Fibroblast of skin of left biceps (primary cell): ENCODE measurements at places on chromosomes 12 and 14.

GRCh38 chr14:81147140-81147897, 73.4 kb downstream of the GTF2A1 start:
- no peak for DNase-seq

GRCh38 chr12:122895320-122895703, 612 bp downstream of the VPS37B start:
- no peak for DNase-seq

DNA sequence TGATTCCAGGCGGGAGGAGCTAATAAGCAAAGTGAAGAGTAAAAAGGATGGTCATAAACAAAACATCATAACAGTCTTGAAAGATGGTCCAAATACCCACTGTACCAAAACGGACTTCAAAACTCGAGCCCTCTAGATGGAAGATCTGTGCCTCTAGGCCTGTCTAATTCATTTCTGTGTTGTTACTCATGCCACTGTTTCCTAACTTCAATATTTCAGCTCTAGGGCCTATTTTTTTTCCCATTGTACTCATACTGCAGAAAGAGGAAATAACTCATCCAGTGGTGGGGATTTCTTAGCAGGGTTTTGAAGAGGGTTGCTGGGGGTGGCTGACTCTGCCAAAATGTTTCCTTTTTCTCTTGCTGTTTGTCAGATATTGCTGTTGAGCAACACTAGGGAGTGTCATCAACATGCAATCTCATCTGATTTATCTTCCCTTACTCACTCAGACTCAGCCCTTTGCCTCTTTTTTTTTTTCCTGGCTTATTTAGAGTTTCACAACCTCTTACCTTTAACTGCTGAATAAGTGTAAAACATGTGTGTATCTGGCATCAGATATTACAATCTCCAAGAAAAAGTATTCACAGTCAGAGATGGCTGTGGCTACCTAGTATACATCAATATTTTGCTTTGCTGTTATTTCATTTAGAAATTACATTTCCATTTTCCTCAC, 189.6 kb downstream of the DUSP6 start:
- peak; percentile 99 for DNase-seq

- DNase-seq, result peak; percentile 80
These were observed 26.4 kb upstream of the STAB2 start for GRCh38 chr12:103560604-103561101.

GRCh38 chr14:55767286-55767685, 187.3 kb downstream of the KTN1 start:
- no peak for DNase-seq

GRCh38 chr12:80979816-80980215, 42.1 kb upstream of the LIN7A start:
- no peak for DNase-seq

DNA sequence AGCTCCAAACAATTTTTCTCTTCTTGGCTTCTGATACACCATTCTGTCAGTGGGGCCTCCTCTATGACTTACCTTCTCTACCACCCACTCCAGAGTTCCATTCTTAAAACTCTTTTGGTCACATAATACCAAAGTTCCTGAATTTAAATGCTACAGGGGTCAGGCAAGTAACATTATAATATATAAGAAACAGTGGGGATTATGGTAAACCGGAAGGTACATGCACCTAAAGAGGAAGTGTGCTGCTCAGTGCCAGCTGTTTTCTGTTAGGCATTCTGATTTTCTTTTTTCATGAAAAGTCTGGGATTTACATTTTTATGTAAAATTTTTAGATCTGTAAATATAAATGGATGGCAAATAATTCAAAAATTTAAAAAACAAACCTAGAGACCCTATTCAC, 39.9 kb downstream of the SOS2 start:
- DNase-seq, result no peak

DNA sequence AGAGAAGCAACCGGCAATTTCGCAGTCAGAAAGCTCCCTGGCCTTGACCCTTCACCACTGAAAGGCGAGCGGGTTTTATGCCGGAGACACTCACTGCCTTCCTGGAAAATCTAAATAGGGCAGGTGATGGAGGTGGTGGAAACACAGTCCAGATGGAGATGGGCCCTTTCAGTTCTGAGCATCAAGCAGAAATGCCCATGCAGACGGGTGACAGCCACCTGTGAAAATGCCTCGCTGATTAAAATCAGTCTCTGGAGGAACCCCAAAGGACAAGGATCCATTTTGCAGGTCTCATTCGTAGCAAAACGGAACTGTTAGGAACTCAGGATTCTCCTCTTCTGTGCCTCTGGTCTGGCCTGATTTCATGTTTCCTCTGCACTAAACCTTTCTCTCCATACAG, 74.2 kb downstream of the FZD10 start:
- DNase-seq, result no peak

DNA sequence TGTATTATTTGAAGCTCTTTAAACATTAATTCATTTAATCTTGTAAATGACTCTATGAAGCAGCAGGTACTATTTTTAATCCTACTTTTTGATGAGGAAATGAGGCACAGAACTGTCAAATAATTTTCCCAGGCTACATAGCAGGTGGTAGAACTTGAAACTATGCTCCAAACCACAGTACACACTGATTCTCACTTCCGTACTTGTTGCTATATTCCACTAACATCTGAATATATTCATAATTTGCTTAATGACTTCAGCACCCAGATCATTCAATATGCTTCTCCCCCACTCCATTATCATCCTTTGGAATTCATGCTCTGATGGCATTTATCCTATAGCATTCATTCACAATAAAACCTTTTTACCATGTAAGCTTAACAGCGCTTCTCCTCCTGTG, 4.9 kb downstream of the ERGIC2 start:
- no peak for DNase-seq

DNA sequence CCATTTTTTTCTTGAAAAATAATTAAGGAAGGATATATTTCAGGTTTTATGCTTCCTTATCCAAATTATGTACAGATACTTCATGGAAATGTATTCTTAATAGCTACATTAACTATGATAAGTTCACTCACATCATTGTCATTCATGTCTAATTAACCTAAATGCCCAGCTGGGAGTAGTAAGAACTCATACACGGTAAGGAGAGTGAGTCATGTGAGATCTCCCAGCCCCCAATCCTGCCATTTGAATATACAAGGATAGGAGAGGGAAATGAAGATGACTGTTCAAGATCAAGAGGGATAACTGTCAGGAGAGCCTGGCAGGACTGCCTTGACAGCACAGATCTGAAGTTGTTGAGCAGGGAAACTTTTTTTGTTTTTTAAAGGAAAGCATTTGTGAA, 343.4 kb upstream of the USP15 start:
- DNase-seq, result peak; percentile 2

- DNase-seq, result no peak
These were observed 2.8 kb downstream of the RHNO1 start for GRCh38 chr12:2879853-2880252.

DNA sequence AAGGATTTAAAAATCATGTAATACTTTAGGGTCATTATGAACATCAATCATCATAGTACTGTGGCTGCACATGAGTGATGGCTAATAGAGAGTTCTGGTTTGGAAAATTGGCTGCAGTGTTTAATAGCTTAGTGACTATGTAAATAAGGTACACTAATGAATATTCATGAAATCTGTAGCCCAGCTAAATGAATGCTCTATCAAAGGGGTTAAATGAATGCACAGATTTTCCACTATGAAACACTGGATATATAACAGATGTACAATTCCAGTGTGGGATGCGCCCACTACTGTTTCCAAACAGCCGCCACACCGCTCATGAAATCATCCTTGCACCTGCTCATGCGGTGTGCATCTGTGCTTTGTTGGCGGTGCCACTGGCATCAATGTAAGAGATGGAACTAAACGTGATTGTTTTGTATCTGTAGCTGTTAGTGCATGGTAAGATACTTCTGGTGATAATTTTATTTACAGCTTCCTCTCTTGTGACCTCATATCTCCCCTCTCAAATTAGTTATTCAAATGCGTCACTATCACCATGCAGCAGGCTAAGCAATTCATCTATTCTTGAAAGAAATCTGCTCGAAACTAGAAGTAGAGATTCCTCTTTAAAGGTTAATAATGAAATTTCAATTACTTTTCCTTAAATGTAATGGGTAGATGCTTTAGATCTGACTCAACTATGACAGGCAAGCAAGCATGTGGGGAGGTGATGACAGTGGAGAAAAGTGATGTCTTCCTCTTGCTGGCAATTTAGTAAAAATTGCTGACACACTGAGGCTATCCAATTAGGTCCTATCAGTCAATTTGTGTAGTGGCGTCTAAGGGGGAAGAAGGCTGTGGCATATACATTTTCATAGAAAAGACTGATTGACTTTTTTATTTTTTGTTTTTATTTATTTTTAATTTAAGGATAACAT, 433.6 kb downstream of the AEBP2 start:
- DNase-seq, result peak; percentile 42
